ENCODE measurements at places on chromosomes 2 and 18.

DNA sequence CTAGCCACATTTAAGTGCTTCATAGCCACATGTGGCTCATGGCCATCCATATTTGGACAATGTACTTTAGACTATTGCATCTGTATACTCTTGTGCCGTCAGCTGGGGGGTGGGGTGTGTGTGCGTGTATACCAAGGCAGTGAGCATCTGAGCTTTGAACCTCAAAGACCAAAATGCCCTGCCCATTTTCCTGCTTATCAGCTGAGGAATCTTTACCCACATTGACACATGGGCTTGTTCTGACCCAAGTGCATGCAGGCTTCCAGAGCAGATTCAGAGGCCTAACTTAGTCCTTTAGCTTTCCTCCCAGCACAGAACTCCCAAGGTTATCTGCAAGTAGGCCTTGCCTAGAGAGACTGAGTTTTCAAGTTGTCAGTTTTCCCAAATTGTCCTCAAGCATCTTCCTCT is 11.1 kb upstream of the MOCOS start:
- DNase-seq, result no peak

DNA sequence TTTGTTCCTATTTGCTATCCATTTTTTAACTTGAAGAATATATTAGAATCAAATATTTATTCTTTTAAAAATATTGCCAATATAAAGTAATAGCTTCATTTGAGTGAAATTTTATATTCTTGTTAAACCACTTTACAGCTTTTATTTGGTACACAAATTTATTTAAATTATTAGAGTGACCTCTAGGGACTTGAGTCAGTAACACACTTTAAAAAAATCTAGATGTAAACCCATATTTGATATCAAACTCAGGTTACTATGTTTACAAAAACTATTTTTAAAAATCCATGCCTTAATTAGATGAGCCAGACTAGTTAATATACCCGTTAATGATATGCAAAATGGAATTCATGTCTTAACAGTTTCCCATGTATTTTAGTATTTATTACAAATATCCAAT is 134.6 kb downstream of the MAP4K4 start:
- DNase-seq, result no peak

DNA sequence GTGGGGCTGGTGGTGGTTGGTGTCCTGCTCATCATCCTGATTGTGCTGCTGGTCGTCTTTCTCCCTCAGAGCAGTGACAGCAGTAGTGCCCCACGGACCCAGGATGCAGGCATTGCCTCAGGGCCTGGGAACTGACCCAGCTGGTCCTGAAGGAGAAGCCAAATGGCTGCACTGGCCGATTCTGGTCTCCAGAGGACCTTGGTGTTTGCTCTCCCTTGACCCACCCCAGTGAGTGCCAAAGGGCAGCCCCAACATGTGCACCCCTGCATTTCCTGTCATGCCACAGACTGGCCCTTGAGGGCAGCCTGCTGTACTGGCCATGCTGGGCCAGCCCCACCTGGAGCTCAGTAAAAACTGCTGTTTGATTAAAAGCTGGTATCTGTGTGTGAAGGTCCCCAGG is 2.5 kb upstream of the RNF181 start:
- no peak for DNase-seq

DNA sequence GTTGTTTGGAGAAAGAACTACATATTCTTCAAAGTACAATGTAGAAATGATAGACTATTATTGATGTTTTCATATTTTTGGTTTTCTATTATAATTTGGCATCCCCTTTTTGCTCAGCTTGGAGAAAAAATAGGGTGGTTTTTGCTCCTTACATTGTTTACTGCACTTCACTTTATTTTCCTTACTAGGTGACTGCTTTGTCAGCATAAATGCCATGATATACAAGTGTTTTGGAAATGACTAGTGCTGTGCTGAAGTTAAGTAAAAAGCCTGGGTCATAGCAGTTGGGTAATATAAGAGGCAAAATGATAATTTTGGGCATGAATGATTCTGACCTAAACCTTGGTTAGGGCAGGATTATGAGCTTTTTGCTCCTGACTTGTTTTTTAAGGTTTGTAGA is 250.9 kb downstream of the KCNS3 start:
- DNase-seq, result no peak
